Tongue (tissue), 3 donors: ENCODE measurements at places on chromosomes 3 and 15. TPM values are rescaled to one million over a fixed set of nuclear protein-coding genes. Genes with fewer than 3 reads are reported as not detected.

GRCh38 chr15:31361764-31362515 lies 35.3 kb downstream of the KLF13 start:
- no peak for DNase-seq

DNA sequence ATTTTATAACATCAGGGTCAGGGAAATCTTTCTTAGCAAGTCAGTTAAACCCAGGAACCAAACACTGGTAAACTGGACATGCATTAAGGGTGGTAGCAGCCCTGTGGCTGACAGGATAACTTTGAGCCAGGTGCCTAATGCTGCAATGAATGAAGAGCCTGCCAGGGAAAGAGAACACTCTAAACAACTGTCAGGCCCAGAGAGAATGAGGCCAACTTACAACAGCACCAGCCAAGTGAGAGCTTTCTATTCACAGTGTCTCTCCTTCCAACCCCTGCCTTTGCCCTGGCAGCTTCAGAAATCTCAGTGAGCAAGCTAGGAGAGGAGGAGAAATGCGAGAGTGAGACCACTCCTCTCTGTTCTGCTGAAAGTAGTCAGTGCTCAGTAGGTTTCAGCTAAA lies 50.4 kb upstream of the ATP2C1 start:
- DNase-seq, result peak; percentile 90

DNA sequence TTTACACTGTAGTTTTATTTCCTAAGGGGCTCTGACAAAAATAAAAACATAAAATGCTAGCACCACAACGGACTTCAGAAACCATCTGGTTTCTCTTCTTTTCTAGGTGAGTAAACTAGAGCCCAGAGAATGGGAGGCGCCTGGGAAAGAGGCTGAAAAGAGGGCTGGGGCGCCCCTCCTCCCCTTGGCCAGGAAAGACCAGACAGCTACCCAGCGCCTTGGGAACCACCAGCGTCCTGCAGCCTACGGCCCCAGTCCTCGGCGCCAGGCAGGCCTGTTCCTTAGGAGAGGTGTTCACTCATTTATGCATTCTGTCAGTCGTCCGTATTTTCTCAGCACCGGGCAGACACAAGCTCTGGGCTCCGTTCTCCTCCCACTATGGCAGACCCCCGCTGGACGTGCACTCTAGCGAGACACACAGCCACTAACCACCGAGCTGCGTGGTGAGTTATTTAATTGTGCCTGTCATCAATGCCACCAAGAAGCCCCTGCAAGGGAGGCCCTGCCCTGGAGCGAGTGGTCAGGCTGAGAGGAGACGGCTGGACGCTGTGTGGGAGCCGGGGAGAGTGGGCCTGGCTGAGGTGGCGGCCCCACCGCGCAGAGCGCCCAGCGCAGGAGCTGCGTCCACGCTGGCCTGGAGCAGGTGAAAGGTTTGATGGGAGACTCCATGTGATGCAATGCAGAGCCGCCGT lies 294.4 kb downstream of the OCA2 start:
- DNase-seq, result no peak

DNA sequence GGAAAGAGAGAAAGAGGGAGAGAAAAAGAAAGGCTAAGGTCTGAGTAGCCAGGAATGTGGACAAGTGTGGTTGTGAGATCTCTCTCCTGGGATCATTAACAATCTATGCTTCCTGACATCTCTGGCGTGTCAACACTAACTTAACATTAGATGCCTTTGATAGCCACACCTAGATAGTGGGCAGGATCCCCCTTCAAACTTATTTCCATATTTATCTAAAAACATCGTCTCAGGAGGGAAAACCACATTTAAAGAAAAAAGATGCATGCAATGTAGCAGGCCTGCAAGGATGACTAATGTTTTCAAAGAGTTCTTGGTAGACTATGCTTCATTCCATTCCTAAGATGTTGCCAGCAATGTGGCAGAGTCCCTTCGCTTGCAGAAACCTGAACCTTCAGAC lies 80.9 kb downstream of the MLH1 start:
- no peak for DNase-seq

HDC gene
- 3.4 TPM for total RNA-seq

DNA sequence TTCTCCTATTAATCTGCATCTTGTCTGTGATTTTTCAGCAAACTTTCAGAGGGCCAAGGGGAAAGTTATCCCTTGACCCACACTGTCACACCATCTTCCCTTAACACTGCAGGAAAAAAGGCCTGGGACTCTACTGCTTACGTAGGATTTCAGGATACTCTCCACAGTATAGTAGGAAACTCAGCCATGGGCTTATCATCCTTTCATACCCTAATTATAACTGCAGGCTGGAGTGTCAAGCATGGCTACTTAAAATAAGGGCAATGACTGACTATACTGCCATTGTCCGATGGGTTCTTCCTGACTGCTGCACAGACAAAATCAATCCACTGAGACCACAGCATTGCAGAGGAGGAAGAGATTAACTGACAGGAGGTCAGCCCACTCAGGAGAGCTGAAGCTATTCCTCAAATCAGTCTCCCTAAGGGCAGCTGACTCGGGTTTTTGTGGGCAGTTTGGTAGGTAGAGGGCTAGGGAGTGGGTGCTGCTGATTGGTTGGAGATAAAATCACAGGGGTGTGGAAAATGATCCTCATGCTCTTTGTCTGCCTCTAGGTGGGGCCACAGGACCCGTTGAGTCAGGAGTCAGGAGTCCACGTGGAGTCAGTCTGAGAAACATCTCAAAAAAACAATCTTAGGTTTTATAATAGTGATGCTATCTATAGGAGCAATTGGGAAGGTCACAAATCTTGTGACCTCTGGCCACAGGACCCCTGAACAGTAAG lies 118.2 kb upstream of the STRIT1 start:
- DNase-seq, result no peak

DNA sequence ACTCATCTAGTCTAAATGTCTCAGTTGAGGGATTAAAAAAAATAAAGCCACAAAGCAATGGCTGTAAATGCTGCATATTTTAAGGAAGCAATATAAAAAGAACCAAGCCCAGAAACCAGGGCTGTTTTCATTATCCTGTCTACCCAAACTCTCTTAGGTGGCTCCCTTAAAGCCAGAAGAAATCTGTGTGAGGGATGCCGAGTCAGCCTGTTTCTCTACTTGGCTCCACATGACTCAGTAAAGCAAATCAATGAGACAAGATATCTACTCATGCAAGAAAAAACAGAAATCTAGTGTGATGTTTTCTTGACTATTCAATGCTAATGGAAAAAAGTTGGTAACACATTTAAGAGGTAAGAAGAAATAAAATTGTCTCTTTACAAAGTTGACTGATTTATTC lies 296.2 kb downstream of the ZBTB20 start:
- DNase-seq, result no peak

DNA sequence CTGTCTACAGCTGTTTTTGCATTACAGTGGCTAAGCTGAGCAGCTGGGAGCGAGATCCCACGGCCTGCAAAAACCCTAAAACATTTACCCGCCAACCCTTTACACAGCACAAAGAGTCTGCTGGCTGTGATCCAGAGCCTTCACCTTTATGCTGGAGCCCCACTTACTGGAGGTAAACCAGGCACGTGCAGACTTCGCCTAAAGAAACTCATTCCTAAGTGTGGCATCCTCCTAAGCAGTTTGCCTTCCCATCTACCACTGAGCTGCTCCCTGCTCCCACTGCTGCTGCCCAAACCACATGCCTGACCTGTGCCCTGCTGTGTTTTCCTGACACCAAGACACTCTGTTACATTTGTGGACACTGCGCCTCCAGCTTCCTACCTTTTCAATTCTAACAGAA lies 53.0 kb downstream of the CHSY1 start:
- DNase-seq, result peak; percentile 56

ATG7 gene
- total RNA-seq, result 80.2 TPM

DNA sequence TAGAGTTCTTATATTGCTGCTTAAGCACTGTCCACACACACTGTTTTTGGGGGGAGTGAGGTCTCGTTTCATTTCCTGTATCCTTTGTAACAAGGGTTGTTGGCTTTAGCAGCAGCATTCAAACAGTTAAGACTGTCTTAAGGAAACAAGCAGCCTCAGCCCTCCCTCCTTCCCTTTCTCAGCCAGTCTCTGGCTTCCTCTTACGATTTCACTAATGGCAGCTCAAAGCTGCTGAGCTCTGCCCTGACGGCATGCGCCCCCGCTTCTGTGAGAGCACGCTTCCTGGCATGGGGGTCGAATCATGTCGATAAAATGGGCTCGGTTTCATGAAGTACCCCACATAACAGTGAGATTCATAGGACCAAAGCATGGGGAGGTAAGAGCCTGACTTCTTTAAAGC lies 105.0 kb downstream of the KLHL25 start:
- DNase-seq, result peak; percentile 81

SAMMSON gene
- 0.41 TPM for total RNA-seq

DNA sequence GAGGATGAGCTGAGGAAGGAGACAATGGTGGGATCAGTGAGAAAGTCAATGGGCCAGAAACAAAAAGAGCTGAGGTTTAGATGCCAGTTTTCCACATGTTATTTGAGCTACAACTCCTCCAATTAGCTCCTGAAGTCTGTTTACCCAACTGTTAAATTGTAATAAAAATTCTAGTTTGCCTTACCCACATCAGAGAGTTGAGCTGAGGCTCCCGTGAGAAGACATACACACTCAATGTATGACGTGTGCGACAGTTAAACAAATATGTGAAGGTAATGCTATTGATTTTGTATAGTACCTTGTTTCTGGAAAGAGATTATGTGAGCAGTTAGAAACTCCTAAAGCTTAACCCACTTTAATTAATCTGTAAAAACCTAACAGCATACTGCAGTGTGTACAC lies 318.1 kb upstream of the GRM7 start:
- no peak for DNase-seq

DNA sequence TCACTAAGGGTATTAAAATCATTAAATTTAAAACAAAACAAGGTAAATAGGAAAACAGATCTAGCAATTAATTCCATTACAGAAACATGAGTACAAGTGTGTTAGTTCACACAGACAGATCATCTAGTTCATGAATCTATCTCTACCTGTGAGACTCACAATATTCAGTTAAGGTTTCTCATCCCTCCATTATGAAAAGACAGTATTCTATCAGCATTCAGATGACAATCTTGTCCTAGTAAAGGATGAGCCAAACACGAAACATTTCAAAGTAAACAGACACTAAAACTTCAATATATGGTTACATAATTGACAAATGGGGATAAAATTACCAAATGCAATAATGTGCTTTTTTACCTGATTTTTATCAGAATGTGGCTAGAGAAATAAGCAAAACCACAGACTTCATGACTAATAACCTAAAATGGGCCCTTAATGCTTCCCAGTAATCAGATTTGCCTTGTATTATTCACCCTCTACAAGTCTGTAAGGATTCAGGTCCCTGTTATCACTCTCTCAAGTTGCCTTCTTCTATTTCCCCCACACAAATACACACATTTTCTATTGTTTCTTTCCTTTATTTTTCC lies 126.8 kb downstream of the DLG1 start:
- no peak for DNase-seq

DNA sequence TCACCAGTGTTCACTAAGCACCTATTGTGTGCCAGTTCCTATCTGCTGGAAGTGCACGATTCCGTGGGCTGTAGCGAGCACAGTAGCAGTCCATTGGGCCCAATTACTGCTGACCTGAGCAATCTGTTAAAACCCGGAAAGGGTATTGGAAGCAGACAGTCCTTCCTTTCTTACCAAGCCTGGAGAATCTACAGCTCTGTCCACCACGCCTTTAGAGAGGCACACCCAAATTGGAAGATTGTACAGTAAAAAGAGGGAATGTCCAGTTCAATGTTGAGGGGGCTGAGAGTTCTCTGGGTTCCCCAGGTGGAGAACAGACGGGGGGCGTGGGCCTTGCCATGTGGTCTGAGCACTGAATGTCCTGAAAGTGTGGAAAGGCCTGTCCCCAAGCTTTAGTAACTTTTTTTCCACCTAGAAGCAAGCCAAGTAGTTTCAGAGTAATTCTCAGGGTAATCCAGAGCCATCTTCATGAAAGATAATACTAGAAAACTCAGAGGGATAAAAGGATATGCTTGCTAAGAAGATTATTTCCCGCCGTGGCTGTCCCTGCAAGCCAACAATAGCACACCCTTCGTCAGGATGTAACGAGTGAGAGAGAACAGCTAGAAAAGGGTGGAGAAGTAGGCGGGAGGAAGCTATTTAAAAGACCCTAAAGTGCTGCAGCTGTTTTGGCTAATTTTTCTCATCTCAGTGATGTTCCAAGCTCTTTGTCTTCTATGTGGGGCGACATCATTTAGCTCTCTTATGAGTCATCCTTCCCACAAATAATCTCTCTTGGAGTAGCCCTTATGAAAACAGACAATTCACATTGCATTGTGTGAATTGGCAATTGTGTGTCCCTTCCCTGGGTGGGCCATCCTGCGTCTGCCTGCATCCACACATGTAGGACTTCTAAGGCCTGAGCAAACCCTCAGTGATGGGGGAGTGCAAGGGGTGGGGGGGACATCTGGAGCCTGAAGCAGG lies 181.0 kb downstream of the ATG7 start:
- peak; percentile 94 for DNase-seq

DNA sequence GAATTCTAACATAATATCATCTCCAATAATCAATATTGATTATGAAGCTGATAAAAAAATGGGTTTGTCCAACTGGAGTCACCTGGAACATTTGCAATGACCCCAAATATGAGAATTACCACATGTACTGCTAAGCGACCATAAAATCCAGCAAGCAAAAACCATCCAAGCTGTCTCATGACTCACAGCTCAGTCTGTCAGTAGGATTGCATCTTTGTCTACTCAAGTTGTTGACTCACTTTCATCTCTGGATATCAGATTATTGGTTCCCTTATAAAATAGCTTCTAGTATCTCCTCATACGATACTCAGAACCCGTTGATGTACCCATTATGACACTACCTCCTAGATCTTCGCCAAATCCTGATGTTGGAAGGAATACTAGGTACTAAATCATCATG lies 209.8 kb upstream of the ATP11B start:
- DNase-seq, result no peak

DNA sequence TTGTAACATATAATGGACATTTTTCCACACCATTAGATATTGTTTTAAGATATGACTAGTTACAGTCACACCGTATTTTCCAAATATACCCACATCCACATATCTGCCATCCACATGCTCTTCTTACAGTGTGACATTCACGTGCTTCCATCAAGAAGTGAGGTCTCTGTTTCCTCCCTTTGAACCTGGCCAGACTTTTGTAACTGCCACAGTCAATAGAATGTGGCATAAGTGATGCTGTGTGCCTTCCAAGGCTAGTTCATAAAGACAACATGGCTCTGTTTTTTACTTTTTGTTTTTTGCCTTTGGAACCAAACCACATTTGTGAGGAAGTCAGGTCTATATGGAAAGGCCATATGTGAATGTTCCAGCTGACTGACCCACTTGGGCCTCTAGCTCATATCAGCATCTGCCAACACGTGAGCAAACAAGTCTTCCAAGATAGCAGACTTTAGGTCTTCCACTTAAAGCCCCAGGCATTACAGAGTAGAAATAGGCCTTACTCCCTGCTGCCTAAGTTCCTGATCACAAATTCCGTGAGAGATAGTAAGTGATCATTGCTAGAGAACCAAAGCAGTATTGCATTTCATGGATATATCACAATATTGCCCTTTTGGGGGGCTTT lies 27.1 kb downstream of the EIF1B start:
- no peak for DNase-seq

MME gene
- 11.5 TPM for total RNA-seq

- DNase-seq, result no peak
Measured at GRCh38 chr15:61712129-61712759, 348.0 kb downstream of the VPS13C start.

WNT5A gene
- total RNA-seq, result 45.7 TPM

SEMA7A gene
- 5.8 TPM for total RNA-seq
